ENCODE measurements at places on chromosomes 6 and 20.

GRCh38 chr6:150267686-150268561, 100.9 kb upstream of the IYD start:
- no peak for DNase-seq

GRCh38 chr20:3935295-3935955, 46.2 kb downstream of the PANK2 start:
- no peak for DNase-seq

- DNase-seq = peak; percentile 61
Measured at GRCh38 chr20:5100684-5101347, 18.9 kb downstream of the PCNA start.

- DNase-seq = no peak
Measured at GRCh38 chr20:13130061-13130706, 90.9 kb upstream of the ISM1 start.

DNA sequence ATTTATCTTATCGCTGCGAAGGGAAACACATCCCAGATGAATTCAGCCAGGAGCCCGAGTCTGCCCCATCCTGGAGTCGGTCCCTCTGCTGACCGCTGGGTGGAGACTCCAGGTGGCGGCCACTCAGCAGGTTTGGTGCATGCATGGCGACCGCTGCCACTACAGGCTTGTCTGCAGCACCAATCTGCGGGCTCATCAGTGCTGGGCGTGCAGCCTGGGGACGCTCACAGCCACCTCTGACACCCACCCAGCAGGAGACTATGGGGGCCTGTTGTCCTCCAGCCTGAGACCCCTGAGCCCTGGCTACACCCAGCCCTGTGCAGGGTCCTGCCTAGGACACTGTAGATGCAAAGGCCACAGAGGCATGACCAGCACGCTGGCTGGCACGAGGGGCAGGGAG, 40.5 kb upstream of the GATA5 start:
- no peak for DNase-seq

GRCh38 chr20:15076785-15077184, 739.4 kb upstream of the FLRT3 start:
- no peak for DNase-seq

DNA sequence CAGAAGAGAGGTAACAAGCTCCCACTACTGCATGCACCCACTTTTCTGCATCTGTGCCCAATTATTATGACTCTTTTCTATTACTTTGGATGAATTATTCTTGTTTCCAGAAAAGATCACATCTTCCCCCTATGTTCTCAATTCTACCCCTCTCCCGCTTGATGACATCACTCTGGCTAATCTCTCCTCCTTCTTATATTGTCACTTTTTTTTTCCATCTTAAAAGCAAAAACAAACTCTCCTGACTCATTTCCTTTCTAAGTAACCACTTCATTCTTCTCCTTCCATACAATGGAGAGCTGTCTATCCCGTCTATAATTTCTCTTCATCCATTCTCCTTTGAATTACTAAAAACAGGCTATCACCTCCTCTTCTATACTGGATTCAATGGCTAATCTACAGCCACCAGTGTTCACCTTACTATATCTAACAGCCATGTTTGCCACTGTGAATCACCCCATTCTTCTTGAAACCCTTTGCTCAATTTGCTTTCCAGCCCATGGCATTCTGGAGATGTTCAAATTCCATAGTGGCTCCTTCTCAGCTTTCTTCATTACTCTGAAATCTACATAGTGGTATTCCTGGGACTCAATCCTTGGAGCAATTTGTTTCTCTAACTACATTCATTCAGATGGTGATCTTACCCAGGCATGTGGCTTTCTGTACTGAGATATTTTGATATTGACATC, 378.4 kb downstream of the ARHGAP18 start:
- no peak for DNase-seq

GRCh38 chr20:58877976-58878360, 25.5 kb downstream of the GNAS start:
- DNase-seq = no peak

- no peak for DNase-seq
Measured at GRCh38 chr6:16698997-16699868, 62.0 kb downstream of the ATXN1 start.

DNA sequence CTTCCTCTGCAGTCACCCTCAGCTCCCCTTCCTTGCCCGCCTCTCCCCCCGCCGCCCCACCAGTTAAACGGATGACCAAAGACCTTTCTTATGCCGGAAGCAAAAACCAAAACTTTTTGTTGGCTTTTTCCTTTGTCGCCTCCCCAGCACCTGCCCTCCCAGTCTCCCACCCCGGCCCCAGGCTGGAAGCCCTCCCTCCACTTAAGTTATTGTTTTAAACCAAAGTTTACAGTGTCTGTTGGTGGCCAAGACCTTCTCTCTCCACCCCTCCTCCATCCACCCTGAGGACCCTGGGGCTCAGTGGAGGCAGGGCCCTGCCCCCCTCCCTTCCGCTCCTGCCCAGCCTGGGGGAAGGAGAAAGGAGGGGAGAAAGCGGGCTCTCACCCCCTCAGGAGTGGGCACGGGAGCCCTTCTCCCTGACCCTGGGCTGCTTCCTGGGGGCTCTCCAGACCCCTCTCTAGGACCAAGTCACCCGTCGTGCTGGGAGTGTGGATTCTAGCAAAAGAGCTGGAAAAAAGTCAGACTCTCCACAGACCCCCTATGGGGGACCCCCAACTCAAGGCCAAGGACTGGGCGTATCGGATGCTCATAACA, 38.3 kb upstream of the MDFI start:
- DNase-seq = no peak

DNA sequence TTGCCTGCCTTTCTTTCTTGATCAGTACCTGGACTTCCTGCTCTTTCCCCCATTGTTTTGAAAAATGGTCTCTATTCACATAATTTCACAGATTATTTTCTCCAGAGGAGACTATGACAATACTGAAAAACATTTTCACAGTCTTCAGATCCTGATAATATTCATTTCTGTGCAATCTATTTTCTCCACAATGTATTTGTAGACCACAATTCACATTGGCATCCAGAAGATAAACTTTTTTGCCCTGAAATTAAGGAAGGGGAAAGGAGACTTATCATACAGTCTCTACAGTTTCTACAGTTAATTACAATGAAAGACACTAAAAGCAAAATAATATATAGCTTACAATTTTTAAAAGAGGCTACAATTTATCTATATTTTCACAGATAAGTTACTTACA, 18.4 kb downstream of the LCA5 start:
- no peak for DNase-seq

- DNase-seq = no peak
Measured at GRCh38 chr6:6711832-6712448, 123.4 kb downstream of the LY86 start.

DNA sequence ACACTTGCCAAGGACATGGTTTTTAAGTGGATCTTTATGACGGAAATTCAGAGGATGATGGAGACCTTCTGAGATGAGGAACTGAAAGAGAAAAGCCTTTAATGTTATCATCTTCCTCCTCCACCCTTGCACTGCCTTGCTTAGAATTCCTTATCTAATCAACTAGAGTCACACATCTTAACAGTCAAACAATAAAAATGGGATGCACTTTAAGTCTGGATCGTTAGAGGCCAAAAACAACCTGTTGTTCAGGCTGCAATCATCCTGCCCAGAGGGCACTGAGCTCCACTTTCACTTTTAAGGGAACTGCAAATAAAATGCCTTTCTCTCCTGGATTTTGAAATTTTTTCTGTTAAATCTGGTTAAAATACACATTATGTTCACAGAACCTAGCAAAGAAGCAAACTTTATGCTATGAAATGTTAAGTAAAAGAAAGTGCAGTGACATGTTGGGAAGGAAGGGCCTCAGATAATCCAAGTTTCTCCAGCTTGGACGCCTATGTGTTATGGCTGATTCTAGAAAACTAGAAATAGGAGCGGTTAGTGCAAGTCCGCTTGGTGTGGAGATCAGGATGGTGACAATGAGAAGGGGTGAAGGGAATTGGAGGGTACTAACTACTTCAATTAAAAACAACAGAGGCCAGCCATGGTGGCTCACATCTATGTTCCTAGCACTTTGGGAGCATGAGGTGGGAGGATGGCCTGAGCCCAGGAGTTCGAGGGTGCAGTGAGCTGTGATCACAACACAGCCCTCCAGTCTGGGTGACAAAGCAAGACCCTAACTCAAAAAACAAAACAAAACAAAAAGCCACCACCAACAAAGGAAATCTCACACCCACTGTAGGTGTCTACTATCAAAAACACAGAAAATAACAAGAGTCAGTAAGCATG, 66.4 kb upstream of the KIF13A start:
- no peak for DNase-seq

DNA sequence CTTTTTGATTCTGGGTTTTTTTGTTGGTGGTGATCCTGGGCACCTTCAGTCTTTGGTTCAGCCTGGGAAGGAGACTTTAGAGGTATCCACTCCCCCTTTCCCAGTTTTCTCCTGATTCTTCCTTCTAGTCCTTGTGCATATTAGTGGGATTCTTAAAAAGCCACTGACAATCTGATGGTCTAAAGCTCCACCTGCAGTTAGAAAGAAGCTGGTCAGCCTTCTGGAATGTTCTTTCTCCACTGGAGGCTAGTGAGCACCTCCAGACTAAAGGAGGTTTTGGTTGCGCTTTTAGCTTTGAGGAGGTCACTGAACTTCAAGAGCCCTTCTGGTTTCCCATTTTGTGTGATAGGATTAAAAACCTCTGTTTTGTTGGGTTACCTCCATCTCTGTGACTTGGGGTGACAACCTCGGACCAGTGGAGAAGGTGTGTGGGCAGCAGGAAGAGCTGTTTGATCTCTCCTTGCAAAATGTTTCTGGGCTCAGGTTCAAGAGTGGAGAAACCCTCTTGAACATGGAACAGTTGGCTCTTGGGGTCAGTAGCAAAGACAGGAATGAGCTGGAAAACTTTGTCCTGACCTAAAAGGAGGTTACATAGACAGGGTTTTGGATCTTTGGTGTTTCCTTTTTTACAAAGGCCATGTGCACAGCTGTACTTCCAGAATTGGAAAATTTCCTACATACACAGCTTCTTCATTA, 29.0 kb downstream of the JARID2 start:
- no peak for DNase-seq

DNA sequence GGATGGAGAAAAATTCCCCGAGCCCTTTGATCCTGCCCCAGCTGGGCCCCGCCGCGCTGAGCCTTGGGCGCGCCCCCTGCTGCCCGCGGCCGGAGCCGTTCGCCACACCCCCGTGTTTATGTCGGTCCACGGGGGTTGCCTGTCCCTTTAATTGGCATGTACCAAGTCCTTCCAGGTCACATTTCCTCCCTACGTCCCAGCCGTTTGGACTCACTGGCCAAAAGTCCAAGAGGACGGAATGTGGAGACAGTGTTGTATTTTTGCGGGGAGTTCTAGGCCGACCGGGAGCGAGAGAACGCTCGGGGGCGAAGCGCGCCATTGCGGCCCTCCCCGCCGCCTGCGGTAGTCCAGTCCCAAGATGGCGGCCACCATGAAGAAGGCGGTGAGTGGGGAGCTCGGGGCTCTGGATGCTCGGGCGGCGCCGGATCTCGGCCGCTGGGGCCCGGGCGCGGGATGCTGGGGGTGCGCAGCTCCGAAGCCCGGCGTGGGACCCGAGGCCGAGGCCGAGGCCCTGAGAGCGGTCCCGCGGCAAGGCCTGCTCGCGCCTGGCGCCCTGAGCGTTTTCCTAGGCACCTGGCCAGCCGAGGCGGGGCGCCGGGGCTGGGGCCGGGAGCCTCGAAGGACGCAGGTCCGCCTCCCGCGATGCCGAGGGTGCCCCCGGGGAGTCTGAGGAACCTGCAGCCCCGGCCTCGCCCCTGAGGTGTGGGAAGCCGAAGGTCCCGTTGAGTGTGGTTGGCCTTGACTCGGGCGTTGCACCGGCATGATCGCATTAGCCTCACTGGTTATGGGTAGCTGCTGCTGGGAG, at the start of gene PFDN4:
Gene PFDN4, plus strand, starts transcription at position 345 of the 805 bp plus-strand sequence. Its CDS starts 14 bp downstream, at position 359.
- peak; percentile 76 for DNase-seq

- no peak for DNase-seq
Measured at GRCh38 chr20:59318803-59319202, 18.4 kb downstream of the EDN3 start.

DNA sequence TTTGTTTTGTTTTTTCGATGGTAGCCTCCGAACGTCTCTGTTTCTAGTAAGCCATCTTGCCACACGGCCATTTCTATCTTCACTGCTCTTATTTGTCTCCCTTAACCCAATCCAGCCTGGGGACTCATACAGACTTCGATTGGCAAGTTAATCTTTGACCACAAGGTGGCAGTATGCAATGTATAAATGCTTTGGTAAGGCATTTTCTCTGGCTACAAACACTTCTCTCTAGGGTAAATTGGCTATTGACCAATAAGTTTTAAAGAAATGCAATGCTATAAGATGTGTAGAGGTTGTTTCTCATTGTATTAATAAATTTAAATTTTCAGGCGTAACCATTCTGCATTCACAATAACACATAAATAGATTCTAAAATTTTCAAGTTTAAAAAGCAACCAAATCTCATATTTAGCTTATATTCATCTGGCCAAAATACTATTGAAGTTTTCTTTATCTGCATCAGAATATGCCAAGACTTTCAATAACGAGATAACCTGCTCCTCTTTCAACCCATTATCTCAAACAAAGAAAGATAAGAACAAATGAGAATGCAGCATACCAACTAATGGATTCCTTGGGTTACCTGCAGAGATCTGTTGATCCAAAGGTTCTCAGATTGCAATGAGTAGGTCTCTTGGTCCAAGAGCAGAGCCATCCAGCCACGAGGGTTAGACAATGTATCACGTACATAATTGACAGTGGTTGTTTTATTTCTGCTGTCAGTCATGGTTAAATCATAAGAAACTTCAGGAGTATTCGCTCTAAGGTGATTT, 231.9 kb downstream of the PKHD1 start:
- no peak for DNase-seq

DNA sequence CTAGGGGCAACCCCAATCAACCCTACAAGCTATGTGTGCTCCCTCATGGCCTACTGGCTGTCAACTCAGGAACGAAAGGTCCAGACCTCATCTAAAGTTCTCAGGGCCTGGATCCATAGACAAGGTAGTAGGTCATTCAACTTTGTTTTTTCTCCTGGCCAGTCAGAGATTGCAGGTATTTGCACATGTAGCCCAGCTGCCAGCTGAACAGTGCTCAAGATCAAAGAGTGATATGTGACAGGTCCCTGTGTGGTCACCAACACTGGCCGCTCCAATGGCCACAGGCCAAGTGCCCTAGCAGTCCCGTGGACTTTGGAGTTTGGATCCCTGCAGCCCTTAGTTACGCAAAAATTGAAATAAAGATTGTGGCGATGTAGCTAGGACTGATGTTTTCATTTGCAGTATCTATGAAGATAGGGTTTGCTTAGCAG, 60.6 kb upstream of the ATXN1 start:
- DNase-seq = no peak

DNA sequence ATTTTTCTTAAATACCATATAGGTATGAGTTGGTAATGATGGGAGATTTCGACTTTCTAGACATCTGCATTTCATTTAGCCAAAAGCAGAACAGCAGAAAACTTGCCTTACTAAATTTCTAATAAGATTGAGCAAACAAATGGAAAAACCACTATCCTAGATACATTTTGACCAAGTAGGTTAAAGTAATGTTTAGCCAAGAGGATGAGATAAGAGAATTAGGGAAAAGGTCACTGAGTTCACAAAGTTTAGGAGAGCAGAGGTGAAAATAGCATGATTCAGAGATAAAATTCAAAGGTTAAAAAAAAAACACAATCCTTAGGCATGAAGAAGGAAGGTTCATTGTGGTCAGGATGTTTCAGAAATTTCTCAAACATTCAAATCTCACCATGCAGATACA, 450.3 kb downstream of the CD83 start:
- no peak for DNase-seq

GRCh38 chr6:55825402-55826051, 49.9 kb downstream of the BMP5 start:
- no peak for DNase-seq

All from activated T-cell treated with anti-CD3 and anti-CD28 coated beads for 24 hours (primary cell).